COR-L47 (cell line): ENCODE measurements at places on chromosomes 1 and 21.

- peak; percentile 16 for DNase-seq
These were observed 31.0 kb downstream of the AZIN2 start for GRCh38 chr1:33111965-33112364.

DNA sequence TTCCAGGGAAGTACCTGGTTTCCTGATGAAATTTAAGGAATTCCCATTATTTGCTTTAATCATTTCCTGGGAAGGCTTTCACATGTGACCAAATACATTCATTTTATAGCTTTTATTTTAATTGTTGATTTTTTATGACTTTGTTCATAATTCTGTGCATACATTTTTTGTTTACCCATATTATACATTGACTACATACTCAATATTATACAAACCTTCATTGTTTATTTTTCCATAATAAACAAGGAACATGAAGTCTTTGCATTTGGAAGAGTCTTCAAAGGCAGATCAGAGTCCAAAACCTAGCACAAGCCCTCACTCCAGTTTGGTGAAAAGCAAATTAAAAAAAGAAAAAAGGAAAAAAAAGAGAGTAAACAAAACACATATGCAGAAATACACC, 218.3 kb upstream of the NRIP1 start:
- no peak for DNase-seq

DNA sequence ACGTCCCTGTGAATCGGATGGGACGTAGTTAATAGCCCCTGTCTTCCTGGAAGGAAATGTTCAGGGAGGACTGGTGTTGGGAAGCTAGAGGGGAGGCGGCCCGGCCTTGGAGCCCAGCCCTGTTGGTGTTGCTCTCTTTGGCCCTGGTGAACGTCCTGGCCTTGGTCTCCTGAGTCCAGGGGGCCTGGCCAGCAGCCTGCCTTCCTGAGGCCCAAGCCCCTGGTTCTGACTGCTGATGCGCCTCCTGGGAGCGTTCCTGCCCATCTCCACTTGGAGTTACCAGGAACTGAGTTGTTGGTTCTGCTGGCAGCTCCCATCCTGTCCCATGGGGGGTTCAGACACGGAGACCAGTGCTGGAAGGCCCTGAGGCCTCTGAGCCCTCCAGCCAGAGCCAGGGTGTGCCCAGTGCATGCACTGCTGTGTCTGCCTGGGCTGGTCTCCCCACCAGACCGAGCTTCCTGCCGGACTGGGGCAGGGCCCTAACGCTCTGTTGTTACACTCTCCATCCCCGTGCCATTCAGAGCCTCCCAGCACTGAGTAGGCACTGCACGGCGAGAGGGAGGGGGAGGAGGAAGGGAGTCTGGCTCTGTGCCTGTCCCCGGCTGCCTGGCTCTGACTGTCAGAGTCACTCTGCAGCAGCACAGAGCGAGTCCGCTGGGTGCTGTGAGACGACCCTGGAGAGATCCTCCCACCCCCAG, 382.5 kb upstream of the VAMP3 start:
- no peak for DNase-seq

DNA sequence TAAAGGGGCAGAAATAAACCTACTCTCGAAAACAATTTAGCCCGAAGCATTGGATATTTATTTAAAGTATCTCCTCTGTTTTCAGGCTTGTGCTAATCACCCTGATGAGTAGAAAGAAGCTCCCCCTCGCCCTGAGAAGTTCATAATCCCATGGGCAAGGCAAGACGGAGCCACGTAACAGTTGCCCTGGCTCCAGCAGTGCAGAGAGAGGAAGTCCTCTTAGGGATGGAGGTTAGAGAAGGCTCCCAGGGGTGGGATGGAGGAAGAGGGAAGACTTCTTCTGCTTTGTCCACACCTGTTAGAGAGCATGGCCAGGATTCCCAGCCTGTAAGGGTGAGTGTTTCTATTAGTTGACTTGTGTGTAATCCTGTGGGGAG, 3.4 kb upstream of the GPR25 start:
- no peak for DNase-seq

DNA sequence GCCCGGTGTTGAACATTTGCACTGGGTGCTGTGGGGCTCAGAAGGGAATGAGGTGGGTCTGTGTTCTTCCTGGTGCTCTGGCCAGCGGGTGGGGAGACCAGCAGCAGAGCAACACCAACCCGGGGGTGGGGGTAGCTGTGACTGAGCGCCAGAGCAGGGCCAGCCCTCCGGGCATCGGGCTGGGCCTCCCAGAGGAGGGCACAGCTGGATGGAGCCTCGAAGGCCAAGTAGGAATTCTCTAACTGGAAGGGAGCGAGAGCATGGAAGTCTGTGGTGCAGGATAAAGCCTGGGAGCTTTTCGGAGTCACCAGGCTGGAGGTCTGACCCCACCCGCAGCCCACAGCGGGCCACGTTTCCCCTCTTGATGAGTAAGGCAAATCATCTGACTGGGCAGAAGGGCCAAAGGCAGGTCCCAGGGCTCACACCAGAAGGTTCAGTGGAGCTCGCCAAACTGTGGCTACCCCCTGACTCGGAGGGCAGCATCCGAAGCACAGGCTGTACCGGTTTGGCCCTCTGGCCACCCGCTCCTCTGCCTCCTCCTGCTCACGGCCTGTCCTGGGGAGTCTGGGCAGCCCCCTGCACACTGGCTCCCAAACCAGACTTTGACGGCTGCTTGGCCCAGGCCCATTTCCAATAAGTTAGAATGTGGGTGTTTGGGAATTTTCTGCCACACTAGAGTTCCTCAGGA, 18.8 kb downstream of the SLC1A7 start:
- no peak for DNase-seq

GRCh38 chr1:228825041-228825440, 89.8 kb downstream of the RHOU start:
- DNase-seq, result no peak

GRCh38 chr1:206074839-206075238, 21.9 kb downstream of the RHEX start:
- DNase-seq, result peak; percentile 19

DNA sequence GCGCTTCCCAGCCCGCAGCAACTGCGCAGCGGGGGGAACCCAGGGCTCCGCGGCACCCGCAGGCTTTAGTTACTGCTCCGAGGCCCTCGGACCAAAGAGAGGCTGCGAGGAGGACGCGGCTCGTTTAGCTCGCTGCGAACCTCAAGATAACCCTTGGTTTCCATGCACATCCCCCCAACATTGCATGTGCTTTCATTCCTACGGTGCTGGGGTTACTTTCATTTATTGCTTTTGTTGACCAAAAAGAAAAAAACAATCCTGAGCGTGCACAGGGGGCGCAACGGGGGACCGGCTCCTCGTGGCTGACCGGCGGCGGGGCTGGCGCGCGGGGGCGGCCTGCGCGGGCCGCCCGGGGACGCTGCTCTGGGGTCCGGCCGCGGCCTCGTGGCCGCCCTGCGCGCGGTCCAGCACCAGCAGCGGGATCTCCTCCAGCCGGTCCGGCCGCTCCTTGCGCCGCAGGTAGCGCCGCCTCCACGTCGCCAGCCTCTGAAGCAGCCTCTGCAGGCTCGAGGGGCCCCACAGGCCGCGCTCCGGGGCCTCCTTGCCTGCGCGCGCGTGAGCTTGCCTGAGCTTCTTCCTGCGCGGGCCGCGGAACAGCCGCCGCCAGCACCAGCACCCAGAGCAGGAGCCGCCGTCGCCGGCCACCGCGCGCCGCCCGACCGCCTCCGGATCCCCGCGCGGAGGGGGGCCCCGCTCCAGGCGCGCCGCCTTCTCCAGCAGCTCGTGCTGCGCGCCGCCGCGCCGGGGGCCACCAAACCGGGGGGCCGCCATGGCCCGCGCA, 77.4 kb downstream of the DESI2 start:
- DNase-seq, result peak; percentile 39

- no peak for DNase-seq
These were observed 321.3 kb downstream of the SIPA1L2 start for GRCh38 chr1:232308616-232309015.

- no peak for DNase-seq
These were observed 6.2 kb upstream of the IL10RB start for GRCh38 chr21:33259995-33260394.

GRCh38 chr1:147591261-147591891, 50.1 kb downstream of the BCL9 start:
- no peak for DNase-seq

DNA sequence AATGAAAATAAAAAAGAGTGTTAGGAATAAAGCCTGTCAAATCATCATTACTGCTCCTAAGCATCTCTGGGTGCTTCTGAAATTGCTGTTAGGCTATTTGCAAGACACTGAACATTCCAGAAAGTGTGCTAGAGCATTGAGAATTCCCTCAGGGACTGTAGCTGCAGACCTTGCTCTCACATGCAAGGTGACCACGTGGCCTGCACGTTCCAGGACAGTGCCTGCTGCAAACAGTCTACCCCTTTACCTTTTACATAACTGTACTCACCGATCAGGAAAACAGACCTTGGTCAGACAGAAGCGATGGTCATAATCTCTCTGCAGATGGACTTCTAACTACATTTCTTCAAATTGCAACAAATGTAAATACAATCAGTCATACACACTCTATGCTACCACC, 164.5 kb downstream of the PSMG1 start:
- DNase-seq, result no peak

DNA sequence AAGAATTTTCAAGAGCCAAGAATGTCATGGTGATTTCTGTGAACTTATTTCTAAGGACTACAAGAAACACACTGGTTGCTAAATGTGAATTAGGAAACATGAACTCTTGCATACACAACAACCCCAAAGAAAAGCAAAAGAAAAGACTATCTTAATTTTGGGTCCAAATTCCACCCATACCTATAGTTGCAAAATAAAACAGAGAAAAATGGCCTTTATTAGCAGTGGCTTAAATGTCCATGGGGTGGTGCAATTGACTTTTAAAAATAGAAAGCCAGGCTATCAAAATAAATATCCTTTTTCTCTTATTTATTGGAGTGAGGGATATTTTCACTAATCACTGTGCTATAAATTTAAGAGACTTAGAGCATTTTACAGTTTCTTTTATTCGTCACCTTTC, 80.9 kb upstream of the DPYD start:
- no peak for DNase-seq

GRCh38 chr1:26686795-26687194, 9.0 kb upstream of the ARID1A start:
- no peak for DNase-seq

DNA sequence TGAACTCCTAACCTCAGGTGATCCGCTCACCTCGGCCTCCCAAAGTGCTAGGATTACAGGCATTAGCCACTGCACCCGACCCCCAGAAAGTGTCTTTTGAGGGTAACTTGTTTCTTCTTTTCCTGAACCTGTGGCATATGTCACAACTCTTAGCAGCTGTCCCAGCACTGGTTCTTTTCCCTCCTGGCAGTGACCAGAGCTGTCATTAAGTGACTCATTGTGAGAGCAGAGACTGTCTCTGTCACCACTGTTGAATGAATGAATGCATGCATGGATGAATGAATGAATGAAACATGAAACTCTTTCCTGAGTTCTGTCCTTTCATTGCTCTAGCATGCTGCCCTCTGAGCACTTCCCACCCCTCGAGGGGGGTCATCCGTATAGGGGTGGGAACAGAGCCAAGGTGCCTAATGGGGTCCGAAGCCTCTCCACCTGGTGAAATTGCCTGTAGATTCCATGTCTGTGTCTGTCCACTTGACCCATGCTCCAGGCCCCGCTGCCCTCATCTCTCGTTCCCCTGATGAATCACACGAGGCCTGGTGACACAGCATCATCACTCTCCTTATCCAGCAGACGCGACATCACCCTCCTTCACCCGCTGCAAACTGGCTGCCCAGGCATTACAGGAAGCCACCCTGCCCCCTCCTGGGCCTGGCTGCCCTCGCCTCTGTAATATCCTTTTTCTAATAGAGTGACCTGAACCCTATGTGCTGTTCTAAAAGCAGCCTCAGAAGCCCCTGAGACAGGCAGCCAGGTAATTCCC, 75.0 kb downstream of the IGSF21 start:
- no peak for DNase-seq

DNA sequence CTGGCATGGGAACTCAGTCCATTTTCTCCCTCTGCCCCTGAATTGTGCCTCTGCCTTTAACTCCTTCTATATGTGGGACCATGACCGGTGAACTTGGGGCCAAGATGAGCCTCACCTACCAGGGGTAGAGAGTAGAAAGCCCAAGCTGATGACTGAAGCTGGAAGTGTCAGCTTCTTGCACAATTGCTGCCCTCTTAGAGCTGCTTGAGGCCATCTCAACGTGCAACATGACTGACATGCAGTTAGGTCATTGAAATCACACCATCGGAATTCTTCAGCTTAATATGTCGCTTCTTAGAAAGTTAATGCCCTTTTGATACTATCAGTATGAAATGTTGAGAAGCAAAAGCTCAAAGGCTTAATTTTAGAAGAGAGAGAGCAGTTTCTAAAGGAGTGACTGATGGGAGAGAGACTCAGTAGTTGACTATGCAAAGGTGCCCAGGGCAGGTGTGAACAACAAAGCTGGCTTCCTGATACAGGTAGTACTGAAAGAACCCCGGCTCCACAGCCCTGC, 89.4 kb upstream of the UBE2U start:
- DNase-seq, result no peak

- DNase-seq, result peak; percentile 22
These were observed 357.6 kb downstream of the KIF26B start for GRCh38 chr1:245512181-245512888.

DNA sequence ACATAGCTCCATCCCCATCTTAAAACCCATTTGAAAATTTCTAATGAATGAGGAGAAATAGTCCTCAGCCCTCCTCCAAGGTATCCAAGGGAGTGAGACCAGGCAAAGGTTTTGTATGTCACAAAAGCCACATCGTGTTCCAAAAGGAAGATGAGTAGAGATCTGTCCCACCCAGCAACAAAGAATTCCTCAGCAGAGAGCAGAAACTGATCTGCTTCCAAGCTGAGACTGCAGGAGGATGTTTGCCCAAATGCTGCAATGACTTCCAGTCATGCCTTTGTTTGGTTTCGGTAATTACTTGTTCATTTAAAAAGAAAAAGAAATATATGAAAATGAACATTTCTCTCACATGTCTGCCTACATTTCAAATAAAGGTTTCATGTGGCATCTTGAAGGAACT, 186.9 kb downstream of the SETD4 start:
- no peak for DNase-seq

- DNase-seq, result no peak
These were observed 55.2 kb downstream of the PUM1 start for GRCh38 chr1:31010086-31010989.

DNA sequence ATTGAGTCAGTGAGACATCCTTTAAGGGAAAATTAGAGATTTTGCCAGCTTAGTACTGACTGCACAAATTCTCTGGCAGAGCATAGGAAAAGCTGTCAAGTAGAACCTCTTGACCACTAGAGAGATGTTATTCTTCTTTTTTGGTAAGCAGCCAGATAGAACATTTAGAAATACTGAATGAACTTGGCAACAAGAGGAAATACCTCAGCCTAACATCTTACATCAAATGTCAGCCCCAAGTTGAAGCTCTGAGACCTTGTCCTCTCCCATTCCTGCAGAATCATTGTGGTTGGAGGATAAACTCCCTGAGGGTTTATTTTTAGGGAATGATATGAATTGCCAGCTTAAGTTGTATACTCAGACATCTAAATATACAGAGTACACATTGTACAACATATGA, 53.5 kb downstream of the MIGA1 start:
- peak; percentile 7 for DNase-seq

- DNase-seq, result no peak
These were observed 591 bp downstream of the KCNAB2 start for GRCh38 chr1:6046279-6046678.
